ENCODE measurements at places on chromosomes 2 and 18.

DNA sequence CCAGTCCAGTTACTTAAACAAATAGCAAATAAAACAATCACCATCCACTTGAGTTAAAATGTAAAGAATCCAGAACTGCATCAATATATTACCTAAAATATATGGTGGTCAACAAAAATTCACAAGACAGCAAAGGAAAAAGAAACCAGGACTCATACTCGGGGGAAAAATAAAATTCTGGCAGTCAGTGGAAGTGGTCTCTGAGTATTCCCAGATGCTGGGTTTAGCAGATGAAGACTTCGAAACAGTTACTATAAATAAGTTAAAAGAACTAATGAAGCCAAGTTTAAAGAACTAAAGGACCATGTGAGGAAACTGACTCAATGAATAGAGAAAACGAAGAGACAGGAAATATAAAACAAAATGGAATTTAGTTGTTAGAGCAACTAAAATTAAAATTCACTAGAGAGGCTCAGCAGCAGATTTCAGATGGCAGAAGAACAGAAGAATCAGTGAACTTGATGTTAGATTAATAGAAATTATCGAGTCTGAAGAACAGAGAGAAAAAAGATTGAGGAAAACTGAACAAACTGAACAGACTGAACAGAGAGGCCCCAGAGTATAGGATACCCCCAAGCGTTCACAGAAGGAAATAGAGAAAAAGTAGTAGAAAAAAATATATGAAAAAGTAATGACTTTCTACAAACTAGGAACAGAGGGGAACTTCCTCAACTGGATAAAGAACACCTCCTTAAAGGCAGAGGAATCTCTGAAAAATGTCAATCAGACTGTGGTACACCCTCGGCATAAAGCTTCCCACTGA is 27.9 kb downstream of the MGAT4A start:
- DNase-seq: no peak

GRCh38 chr18:4211111-4211837 is 243.8 kb downstream of the DLGAP1 start:
- no peak for DNase-seq

GRCh38 chr2:100396483-100396882 is 21.0 kb downstream of the CHST10 start:
- DNase-seq: no peak

DNA sequence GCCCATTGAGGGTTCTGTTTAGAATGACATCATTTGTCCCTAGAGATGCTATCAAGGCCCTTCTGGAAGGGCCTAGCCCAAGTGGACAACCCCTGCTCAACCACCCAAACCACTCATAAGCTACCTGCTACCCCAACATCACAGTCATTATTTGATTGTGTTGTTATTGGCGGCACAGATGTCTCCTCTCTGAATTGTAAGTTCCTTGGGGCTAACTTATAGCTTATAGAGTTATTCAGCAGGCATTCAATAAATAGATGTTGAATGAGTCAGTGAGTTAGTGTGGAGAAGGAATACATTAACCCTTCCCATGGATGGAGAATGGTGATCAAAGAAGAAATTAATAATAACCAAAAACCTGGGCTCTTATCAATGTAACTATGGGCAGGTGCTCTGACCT is 80.0 kb downstream of the ACAA2 start:
- no peak for DNase-seq

- DNase-seq: peak; percentile 39
Measured at GRCh38 chr2:185984670-185985069, 246.1 kb downstream of the FSIP2 start.

GRCh38 chr2:239396881-239397681 is 3.7 kb downstream of the HDAC4 start:
- no peak for DNase-seq

DNA sequence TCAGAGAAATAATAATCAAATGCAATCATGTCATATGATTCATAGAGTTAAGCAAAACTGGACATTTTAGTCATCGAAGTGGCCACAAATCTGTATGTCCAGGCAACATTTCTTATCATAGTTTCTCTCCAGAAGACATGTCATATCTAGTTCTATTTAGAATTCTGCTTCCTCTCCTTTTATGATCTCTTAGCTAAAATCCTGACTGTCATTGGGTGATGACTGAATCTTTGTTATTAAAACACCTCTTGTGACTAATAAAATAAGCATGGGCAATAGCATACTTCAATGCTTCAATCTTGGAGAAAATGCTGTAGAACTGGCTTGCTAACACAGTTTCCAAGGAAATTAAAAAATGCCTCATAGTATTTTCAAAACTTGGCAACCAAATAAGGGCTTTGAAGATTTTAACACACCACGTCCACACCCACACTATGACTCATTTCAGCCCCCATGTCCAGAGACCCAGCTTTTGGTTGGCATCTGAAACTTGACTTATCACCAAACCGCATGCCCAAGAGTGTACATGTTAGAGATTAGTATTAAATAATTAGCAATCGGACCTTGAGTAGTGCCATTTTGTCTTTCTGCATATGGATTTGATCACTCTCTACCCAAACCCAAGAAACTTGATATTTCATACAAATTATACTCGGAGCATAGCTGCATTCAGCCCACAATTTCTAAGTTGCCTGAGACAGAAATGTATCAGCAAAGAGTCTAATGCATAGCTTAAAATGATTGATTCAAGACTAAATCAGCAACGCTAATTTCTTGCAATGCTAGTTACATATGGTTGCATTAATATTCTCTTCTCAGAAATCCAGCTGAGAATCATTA is 106.5 kb upstream of the ETAA1 start:
- peak; percentile 82 for DNase-seq

GRCh38 chr2:15119722-15120175 is 441.4 kb downstream of the NBAS start:
- DNase-seq: no peak

DNA sequence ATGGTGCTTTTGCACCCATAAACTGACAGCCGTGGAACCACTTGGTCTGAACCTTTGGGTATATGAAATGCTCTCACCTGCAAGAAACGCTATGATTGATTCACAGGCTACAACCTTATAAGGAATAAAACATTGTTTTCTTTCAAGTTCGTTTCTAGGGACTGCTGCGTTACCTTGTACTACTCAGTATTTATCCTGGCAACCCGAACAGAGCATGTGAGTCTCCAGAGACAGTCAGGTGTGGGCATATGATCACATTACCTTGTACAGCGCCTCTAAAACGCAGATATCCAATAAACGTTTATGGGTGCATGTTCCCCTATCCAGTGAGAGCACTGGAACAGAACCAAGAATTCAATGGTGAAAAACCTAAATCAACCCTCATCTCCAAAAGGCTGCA is 1.7 kb downstream of the CCBE1 start:
- no peak for DNase-seq

- DNase-seq: no peak
Measured at GRCh38 chr18:1034971-1035370, 130.3 kb downstream of the ADCYAP1 start.

GRCh38 chr2:28665041-28665704 is 86.5 kb upstream of the PPP1CB start:
- peak; percentile 77 for DNase-seq

DNA sequence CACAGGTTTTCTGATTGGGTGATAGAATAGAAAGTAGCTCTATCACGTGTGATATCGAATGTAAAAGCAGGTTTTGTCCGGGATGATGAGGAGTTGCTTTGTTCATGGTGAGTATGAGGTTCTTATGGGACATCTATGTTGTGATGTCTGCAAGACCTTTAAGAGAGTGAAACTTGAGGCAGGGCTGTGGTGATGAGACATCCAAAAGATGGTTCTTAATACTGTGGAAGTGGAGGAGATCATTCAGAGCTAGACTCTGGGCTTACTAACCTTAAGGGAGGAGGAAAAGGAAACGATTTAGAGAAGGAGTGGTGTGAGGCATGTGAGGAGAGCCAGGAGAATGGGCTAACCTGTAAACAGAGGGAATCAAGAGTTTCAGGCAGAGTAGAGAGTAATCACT is 92.0 kb downstream of the WDR7 start:
- no peak for DNase-seq

DNA sequence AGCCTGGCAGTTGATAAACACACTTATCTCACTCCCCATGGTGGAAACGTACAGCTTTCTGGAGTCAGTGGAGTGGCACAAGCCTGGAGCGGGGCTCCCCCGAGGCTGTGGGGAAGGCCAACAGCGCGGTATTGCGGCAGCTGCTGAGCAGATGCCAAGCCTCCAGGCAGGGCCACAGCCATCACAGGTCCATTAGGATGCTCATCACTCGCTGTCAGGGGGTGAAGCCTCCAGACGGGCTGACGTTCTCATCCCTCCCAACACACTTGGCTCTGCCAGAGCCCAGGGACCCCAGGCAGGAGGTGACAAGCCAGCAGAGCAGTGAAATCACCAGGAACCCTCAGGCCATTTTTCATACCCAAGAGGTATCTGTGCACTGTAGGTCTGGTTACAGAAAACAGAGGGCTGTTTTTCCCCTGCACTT is 529.2 kb upstream of the KLHL29 start:
- no peak for DNase-seq

GRCh38 chr2:237202288-237203030 is 116.8 kb downstream of the COPS8 start:
- no peak for DNase-seq

GRCh38 chr2:179661986-179662385 is 199.4 kb downstream of the ZNF385B start:
- no peak for DNase-seq

GRCh38 chr2:16058256-16058655 is 117.9 kb downstream of the MYCN start:
- no peak for DNase-seq

- DNase-seq: no peak
Measured at GRCh38 chr2:235168174-235168979, 216.6 kb downstream of the SH3BP4 start.

DNA sequence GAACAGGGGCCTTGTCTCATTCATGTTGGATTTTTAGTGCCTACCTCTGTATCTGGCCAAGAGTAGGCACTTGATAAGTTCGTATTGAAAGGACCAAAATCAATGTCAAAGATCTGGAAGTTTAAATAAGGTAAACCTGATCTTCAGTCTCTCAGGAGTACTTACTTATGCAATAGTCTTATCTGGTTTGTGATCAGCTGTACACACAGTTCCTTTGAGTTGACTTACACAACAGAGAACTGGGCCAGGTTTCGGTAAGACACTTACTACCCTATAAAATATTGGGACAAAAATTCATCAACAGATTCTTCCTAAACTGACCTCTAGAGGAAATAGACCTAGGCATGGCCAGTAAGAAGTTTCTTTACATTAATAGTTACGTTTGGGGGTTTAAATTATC is 113.6 kb upstream of the NXPH2 start:
- DNase-seq: no peak

DNA sequence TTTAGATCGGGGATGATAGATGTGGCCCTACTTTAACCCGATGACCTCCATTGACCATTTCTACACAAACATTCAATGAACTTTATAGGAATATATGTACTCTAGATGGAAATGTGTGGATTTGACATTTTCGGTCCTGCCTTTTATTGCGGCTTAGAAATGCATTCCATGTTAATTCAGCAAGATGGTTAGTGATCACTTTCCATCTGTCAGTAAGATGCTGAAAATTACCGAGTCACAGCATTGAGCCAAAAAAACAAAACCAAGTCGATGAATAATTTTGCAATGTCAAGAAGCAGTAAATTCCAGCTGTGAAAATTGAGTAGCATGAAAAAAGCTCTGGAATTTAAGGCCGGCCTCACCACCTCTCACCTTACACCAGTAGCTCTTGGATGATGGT is 1642.6 kb upstream of the NXPH2 start:
- DNase-seq: no peak

DNA sequence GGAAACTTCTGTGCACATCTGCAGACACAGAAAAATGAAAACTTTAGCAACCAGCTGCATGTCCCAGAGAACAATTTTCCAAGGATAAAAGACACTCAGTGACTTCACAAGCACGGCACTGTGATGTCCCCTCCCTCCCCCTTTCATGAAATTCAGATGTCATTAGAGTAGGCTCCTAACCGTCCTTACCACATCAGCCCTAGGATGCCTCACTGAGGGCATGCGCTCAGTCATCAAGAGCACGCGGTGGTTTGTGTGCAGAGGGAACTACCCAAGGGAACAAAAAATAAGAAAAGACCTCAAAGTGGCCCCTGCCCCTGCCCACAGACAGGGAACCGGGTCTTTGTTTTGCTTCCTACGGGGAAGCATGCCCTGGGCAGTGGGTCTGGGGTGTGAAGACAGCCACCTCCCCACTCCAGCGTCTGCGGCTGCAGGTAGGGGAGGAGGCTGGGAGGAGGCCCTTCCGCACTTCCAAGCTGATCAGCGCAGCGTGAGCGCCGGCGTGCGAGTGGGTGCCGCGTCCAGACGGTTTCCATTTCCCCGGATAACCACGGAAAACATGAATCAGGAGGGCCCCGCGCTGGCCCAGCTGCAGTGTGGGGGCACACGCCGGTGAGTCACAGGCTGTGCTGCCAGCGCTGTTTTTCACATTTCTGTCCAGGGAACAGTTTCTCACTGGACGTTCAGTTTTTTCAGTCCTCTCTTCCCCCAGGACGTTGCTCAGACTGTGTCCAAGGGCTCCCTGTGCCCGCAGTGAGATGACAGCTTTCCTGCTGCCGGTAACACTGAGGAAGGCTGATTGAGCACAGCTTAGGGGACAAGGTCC is 70.6 kb downstream of the COPS8 start:
- no peak for DNase-seq

DNA sequence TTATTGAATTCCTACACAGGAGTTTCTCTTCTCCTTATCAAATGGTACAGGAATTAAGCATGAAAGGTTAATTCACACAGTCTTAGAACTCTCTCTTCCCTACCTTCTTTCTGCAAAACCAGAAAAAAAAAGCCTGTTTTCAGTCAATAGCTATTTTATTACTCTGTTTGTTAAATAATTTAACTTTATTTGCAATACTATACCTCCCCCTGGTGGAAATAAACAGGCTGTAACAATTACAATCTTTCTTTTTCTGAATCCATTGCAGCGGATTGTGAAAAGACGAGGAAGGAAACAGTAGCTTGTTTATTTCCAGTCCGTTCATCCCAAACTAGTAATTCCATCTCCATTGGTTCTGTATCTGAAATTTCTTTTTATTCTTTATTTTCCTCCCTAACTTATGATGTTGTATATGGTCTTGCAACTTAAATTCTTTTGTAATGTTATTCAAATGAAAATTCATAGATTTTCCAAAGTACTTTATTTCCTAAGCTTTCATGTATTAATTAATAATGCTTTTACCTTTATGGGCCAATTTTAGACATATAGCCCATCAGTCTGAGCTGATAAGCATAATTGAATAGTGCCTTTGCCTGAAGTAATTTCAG is 165.2 kb downstream of the SH3BP4 start:
- peak; percentile 58 for DNase-seq

- DNase-seq: no peak
Measured at GRCh38 chr2:199070322-199070949, 387.3 kb downstream of the SATB2 start.

DNA sequence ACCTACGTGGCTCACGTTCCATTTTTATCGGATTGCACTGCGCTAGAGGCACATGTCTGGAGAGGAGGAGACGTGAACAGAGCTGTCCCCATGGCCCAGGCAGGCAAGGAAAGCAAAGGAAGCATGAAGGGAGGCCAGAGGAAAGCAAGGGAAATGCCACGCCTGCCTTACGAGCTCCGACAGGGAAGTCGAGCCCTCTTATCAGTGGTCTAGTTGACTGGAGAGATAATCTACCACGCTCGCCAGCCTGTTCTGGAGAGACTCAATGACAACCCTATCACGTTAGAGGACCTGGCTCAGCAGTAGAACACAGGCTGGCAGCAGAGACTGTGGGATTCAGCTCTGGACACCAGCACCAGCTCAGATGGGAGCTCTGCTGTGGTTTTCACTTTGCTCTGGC is 202.6 kb upstream of the ID2 start:
- no peak for DNase-seq

All from HCEC 1CT (cell line).